Forelimb muscle (tissue), 1 donor: ENCODE measurements at places on chromosomes 3 and 15.

DNA sequence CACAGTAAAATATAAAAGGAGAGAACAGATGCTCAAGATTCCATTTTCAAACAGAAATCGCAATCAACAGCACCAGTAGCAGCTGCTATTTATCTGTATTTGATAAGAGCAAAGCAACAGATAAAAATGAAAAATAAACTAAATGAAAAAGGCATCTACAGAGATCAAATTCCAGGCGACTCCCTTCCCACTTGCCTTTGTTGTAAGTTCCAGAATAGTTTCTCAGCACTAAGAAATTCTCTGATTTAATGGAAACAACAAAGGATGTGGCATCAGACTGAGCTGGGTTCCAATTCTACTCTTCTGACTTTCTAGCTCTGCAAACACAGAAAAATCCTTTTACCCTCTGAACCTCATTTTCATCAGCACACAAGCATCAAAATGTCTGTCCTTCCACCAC lies 110.8 kb upstream of the MME start:
- DNase-seq: no peak

- no peak for DNase-seq
These were observed 408.6 kb upstream of the PDZRN3 start for GRCh38 chr3:74033381-74033780.

GRCh38 chr15:48374472-48374871 lies 43.2 kb downstream of the DUT start:
- no peak for DNase-seq

- no peak for DNase-seq
These were observed 6.8 kb downstream of the EDEM1 start for GRCh38 chr3:5194341-5194740.
